ENCODE measurements at places on chromosomes 12 and 14. TPM values are rescaled to one million over a fixed set of nuclear protein-coding genes. Genes with fewer than 3 reads are reported as not detected.

DNA sequence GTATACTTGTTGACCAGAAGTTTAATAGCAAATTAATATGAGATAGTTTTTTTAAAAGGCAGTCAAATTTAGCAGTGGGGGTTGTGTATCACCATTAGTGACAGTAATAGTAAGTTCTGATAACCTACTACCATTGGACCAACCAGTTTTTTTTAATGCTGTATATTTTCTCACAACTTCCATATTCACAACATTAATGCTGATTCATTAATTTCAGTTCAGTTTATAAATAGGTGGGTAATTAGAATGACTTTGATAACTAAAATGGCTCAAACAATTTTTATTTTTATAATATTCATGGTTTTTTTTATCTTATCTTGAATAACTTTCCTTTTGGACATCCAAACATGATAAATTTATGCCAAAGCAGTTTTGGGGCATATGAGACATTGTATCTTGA, 13.8 kb downstream of the TMX1 start:
- no peak for DNase-seq

GRCh38 chr12:5200278-5201087, 156.8 kb downstream of the KCNA5 start:
- no peak for DNase-seq

Gene DEGS2
- 0.07 TPM for total RNA-seq

DNA sequence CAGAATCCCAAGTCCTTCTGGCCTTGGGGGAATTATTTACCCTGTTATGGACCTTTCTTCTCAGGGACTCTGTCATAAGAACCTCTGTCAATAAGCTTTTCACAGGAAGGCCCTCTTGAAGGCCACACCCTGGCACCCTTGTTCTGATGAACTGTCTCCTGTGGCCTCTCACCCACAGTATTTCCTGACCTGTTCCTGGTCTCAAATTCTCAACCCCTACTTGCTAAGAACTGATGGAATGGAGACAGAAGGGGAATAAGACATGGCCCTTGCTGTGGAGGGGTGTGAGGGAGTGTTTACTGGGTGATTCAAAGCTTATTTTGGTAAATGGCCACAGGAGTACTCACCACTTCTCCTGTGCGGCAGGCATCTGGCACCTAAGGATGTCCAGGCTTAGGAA, 1082.9 kb downstream of the BCL11B start:
- DNase-seq: no peak

Gene PIANP
- not detected for total RNA-seq

Gene SLC17A8
- total RNA-seq: not detected

GRCh38 chr12:126434412-126434985, 1369.3 kb downstream of the AACS start:
- DNase-seq: no peak

- no peak for DNase-seq
Observed at GRCh38 chr12:124452576-124453331, 114.7 kb downstream of the NCOR2 start.

Gene ASB2
- total RNA-seq: not detected

DNA sequence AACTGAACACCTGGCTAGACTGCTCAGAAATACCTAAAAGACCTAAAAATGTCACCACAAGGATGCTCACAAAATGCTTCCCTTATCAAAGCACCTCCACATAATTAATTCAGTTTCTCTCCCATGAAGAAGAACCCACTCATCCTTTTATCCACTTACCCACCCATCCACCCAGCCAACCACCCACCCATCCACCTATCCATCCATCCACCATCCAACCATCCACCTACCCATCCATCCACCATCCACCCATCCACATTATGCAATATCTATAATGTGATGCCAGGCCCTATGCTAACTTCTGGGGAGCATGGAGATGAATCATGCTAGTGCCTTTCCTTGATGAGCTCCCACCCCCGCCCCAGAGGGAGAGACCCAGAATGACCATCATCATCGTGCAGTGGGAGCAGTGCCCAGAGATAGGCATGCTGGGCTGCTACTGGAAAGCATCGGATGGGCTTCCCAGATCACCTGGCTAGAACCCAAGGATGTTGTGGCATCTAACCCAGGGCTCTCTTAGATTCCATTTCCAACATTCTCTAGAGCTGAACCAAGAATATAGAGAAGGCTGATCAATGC, 166.6 kb downstream of the TTC7B start:
- no peak for DNase-seq

- no peak for DNase-seq
Observed at GRCh38 chr12:25757037-25757665, 201.3 kb upstream of the RASSF8 start.

GRCh38 chr12:108455706-108456105, 59.4 kb upstream of the FICD start:
- DNase-seq: no peak

Gene PPP4R4
- 0.66 TPM for total RNA-seq

- DNase-seq: no peak
Observed at GRCh38 chr14:51806026-51807023, 54.1 kb upstream of the GNG2 start.

Gene GPRC5D
- not detected for total RNA-seq

GRCh38 chr14:70773182-70773862, 36.0 kb downstream of the MAP3K9 start:
- DNase-seq: no peak

- no peak for DNase-seq
Observed at GRCh38 chr14:102909462-102909861, 13.0 kb upstream of the AMN start.

Gene TMEM229B
- total RNA-seq: 0.37 TPM

Gene MFAP5
- 0.64 TPM for total RNA-seq

Gene NKX2-1
- total RNA-seq: not detected

Gene RERGL
- total RNA-seq: not detected

DNA sequence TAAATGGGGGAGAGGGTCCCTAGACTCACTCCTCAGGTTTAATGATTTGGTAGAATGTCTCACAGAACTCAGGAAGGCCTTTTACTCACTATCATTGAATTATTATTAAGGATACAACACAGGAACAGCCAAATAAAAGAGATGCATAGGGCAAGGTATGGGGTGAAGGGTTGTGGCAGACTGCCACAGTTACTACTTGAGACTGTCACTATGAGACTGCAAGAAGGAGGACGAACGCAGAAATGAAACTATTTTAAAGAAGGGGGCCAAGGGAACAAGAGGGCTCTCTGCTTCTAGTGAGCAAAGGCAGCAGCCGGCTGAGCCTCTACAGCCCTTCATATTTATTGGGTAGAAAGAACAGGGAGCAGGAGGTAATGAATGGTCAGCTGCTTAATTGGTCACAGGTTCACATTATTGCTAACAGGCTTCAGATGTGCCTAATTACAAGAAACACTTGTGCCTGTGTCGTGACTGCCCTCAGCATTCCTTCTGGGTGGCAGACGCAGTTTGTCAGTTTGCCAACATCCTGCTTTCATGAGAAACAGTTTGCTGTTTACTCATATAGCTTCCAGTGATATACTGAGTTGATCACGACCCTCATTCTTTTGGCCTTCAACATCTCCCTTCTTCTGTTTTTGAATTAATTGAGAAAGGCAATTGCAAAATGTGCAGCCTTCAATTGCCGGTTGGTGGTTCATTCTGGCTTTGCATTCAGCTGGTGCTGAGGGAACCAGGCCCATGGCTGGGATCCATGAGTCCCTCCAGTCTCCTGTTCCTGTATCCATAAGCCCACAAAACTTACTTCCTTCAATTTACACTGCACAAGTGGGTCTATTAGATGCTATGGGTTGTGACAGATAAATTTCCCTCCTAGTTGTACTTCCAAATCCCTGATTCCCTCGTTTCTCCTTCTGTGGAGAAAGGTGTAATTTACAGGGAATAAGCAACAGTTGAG, 82.8 kb upstream of the PLEKHG7 start:
- peak; percentile 43 for DNase-seq

DNA sequence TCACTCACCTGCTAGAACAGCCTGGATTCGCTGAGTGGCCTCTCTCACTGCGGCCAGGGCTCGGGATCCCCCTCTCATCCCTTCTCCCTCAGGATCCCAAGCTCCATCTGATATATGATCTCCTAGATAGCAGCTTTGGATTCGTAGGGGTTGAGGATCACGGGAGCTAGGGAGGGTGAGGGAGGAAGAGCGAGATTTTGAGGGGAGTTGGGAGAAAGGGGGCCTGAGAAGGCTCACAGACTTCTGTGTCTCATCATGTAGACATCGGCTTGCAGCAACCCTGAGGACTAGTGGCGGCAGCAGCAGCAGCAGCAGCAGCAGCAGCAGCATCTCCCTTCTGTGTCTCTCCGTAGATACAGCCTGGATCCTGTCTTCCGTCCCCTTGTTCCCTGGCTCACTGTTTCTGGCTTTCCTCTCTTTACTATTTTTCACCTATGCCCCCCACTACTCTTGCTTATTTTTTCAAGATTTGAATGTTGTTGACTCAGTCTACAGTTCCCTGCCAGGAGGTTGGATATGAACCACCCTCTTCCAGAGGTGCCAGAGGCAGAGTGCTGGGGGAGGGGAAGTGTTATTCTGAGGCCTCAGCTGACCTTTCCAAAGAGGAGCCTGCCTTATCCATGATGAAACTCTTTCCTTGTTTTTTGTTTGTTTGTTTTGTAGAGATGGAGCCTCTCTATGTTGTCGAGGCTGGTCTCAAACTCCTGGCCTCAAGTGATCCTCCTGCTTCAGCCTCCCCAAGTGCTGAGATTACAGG, at the start of gene CIROP:
Gene CIROP (minus strand): TSS at position 399 of the 757 bp plus-strand sequence. CDS start 69 bp downstream, at position 330.
- DNase-seq: no peak

Gene RERG
- 16.5 TPM for total RNA-seq

DNA sequence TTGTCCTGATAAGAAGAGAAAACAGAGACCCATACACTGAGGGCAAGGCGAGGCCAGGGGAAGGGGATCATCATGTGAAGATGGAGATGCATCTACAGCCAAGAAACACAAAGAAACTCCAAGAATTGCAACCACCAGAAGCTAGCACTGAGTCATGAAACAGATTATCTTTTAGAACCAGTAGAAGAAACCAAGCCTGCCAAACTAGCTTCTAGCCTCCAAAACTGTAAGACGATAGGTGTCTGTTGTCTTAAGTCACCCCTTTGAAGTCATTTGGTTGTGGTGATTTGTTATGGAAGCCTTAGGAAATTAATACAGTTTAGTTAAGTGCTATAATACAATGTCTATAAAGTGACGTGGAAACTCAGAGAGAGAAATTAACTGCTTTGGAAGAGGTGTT, 15.4 kb downstream of the KCNC2 start:
- no peak for DNase-seq

Gene TMPRSS12
- total RNA-seq: not detected

DNA sequence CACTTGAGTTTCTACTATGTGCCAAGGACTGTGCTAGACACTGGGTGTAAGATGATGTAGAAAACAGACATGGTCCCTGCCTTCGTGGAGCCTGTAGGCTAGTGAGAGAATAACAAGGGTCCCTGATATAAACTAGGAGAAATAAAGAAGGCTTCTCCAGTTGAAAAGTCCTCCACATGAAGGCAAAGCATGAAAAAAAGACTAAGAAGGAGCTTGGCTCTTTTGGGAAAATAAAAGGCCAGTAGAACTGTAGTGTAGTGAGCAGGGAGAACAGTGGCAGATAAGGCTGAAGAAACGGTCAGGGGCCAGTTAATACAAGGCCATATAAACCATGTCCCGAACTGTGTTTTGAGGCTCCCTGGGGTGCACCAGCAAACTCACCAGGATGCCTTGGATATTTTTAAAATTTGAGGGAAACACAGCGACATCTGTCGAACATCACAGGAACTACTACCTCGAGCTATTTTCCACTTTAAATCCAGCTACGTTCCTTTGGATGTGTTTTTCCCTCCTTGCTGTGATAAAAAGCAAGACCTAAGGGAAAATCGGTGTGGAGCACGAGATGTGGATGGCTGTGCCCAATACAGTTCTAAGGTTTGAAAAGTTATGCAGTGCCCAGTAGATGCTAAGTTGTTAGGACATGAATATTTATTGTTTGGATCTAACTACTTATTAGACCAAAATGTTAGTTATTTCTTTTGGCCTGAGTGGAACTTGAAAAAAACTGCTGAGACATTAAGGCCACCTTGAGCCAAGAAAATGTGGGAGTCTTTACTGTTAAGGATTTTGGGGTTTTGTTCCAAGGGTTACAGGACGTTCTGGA, 8.5 kb upstream of the CFL2 start:
- DNase-seq: peak; percentile 63

DNA sequence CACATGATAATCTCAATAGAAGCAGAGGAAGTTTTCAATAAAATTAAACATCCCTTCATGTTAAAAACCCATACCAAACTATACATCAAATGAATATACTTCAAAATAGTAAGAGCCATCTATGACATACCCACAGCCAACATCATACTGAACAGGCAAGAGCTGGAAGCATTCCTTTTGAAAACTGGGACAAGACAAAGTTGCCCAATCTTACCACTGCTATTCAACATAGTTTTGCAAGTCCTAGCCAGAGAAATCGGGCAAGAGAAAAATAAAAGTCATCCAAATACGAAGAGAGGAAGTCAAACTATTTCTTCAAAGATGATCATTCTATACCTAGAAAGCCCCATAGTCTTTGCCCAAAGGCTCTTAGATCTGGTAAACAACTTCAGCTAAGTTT, 454.7 kb upstream of the PRICKLE1 start:
- no peak for DNase-seq

Gene GZMB
- not detected for total RNA-seq

- no peak for DNase-seq
Observed at GRCh38 chr12:102728506-102729242, 188.4 kb downstream of the PAH start.

Gene BCL2L14
- total RNA-seq: not detected

- DNase-seq: no peak
Observed at GRCh38 chr12:1838205-1838993, 18.0 kb downstream of the LRTM2 start.

Gene CELA1
- total RNA-seq: not detected

Gene ITPR2
- total RNA-seq: 14.3 TPM

- DNase-seq: no peak
Observed at GRCh38 chr12:53956251-53956887, 1.7 kb downstream of the HOXC12 start.

Gene ZBTB25
- 15.3 TPM for total RNA-seq

Gene KRT85
- total RNA-seq: not detected

GRCh38 chr12:122859303-122860039, 24.2 kb downstream of the HIP1R start:
- no peak for DNase-seq

- DNase-seq: no peak
Observed at GRCh38 chr12:121915841-121916321, 2.5 kb upstream of the CFAP251 start.

GRCh38 chr14:60723116-60723906, 840 bp downstream of the SIX4 start:
- peak; percentile 64 for DNase-seq

DNA sequence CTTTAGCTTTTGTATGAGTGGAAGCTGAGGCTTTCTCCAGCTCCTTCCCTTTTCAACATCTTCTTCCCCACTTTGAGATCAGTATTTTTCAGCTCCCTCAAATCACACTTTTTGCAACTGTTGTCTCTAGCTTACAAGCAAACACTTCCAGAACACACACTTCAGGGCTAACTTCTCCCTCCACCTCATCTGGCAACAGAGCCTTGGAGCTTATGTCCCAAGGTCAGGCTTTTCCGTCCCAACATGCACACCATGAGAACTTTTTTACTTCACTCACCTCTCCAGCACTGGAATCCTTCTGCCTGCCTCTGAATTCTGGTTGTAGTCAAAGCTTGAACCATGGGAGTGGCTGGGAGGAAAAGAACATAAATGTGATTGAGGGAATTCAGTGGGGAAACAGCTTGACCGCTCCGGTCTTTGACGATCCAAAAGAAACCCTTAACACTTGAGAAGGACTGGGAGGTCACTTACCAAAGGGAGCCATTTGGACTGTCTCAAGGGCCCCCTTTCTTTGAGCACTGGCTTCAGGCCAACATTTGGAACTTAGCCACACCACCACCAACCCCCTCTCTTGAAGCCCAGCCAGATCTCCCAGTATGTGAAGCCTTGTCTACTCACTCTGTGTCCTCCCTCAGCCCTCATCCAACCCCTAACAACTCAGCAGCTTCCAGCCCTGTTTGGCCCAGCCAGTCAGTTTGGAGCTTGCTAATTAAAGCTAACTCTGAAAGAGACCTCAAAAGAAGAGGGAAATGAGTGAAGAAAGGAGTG, 3.9 kb upstream of the BLOC1S1 start:
- DNase-seq: no peak
